Urinary bladder (tissue), 4 donors: ENCODE measurements at places on chromosomes 1 and 21. TPM values are rescaled to one million over a fixed set of nuclear protein-coding genes. Genes with fewer than 3 reads are reported as not detected.

DNA sequence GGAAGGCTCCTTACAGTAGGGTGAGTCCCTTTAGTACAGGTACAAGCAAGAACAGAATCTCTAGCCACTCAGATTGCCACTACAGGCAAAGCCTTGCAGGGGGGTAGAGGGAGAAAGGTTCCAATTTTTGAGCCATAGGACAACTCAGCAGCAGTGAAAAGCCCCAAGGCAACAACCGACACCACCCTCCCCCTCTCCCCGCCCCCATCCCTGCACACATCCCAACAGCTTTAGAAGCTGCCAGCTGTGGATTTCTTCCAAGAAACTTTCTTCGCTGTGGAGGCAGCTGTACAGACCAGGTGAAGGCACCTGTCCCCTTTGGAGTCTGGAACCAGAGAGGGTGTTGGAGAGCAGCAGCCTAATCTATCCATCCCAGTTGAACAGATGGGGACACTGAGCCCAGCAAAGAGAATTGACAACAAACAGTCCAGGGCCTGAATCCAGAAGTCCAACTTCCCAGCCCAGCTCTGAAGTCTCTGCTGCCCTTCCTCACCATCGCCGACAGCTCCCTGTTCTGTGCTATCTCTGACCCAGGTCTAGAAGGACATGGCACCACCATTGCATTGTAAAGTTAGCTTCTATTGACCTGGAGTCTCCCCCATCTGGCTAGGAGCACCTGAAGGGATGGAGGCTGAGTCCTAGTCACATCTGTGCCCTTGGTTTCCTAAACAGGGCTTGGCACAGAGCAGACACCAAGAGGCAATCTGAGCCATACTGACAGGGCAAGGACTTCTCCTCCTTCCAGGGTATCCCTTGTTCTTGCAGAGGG lies 2.2 kb downstream of the TENT5B start:
- DNase-seq, result no peak

- no peak for DNase-seq
These were observed 14.8 kb upstream of the HEYL start for GRCh38 chr1:39654291-39654690.

GRCh38 chr1:225454733-225455132 lies 26.9 kb upstream of the LBR start:
- DNase-seq, result no peak

- peak; percentile 74 for DNase-seq
These were observed 13.2 kb downstream of the AGRN start for GRCh38 chr1:1033009-1033587.

DNA sequence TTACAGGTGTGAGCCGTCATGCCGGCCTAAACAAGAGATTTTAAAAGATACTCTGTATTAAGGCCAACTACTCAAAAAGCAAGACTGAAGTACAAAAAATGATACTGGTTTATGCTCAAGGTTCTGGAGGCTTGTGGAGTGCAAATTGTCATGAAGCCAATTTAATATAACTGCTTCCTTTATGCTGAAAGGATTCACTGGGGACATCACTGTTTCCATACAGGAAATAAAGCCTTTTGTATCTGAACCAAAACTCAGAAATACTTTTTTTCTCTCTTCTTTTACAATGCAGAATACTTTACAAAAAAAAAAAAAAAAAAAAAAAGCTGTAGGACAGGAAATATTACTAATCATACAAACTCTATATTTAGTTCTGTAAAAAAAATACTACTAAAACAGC lies 55.5 kb upstream of the CNN3 start:
- DNase-seq, result no peak

AGTRAP gene
- 81.8 TPM for polyA plus RNA-seq

C1orf53 gene
- polyA plus RNA-seq, result 2.2 TPM
